ENCODE measurements at places on chromosomes 6 and 20.
A peak's percentile ranks its signal among the peaks of the same experiment; 100 is the strongest.

DNA sequence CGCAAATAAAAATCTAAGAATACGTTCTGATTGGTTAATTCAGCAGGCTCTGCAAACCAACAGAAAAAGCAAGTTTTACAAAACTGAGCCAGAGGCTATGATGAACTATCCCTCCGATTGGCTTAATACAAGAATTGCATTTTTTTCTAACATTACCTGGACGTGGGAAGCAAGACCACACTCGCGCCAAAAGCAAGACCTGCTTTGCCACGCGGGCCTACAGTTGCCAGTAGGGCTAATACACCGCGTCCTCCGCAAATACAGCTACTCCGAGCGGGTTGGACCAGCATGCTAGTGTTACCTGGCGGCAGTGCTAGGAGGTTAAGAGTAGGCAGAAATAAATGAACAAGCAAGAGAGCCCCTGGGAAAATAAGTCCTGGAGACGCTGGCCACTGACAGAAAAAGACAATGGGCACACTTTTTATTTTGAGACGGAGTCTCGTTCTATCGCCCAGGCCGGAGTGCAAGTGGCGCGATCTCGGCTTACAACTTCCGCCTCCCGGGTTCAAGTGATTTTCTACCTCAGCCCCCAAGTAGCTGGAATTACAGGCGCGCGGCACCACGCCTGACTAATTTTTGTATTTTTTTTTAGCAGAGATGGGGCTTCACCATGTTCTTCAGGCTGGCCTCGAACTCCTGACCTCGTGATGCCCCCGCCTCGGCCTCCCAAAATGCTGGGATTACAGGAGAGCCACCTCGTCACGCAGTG is 131.9 kb upstream of the BTN3A2 start:
- peak; percentile 75 for DNase-seq

- no peak for DNase-seq
Observed at GRCh38 chr6:82874867-82875266, 190.8 kb downstream of the UBE3D start.

DNA sequence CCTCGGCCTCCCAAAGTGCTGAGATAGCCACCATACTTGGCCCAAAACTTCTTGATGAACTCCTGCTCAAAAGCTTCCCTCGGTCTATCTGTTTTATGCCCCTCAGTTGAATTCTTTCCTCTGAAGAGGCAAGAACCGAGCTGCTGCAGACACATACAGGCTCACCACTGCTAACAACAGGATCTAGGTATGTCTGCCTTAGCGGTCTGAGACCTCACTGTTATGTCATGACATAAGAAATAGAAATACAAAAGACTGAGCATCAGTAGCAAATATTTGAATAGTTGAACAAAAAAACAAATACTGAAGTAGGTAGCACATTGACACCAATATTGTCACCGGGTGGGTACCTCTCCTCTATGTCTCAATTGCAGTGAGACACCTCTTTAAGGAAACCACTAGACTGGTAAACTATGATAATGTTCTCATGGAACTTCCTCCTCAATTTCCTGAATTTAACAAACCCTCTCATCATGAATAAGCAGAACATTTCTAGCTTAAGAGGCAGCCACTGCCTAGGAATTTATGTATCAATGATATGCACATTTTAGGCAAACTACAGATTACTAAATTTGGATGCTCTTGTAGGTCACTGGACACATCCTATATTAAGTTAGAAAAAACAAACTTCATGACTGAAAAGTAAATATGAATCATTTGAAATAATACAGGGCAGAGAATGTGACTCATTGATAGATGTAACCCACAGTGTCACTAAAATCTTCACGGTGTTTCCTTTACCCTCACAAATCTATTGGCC is 9.4 kb upstream of the STXBP5 start:
- peak; percentile 71 for DNase-seq

GRCh38 chr6:167331565-167331964 is 6.7 kb downstream of the TTLL2 start:
- no peak for DNase-seq

- peak; percentile 91 for DNase-seq
Observed at GRCh38 chr6:2876210-2877056, 26.7 kb downstream of the SERPINB9 start.

GRCh38 chr6:4225161-4225872 is 89.9 kb upstream of the ECI2 start:
- DNase-seq = no peak

GRCh38 chr20:48288930-48289507 is 503.7 kb upstream of the SULF2 start:
- no peak for DNase-seq

DNA sequence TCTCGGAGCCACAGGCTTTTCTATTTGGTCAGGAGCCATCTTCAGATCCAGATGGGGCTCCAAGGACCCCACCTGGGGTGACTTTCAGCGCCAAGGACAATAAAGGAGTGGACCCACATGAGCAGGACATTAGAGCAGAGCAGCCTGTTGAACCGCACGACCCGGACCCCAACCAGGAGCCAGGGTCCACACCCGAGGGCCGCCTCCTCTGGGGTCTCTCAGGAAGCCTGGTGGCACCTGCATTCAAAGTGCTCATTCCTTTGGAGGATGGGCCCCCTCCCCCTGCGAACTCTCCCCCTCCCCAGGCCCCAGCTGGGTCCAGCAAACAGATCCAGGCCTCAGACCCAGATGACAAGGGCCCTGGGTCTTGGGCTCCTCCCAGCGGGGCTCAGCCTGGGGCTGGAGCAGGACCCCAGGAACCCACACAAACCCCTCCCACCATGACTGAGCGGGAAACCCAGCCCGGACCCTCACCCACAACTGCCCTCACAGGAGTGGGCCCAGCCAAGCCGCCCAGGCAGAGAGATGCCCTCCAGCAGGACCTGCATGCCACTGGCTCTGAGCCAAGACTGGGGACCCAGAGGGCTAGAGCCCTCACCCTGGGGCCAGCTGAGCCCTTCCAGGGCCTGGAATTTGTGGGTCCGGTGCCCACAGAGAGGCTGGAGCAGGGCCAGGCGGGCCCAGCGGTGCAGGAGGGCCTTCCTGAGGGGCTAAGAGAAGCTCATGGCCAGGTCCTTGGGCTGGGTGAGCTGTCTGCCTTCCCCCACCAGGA is 23.9 kb downstream of the RAB44 start:
- DNase-seq = no peak

GRCh38 chr6:40320947-40321346 is 266.2 kb downstream of the LRFN2 start:
- no peak for DNase-seq

GRCh38 chr20:58075586-58076345 is 152.7 kb downstream of the ANKRD60 start:
- no peak for DNase-seq

DNA sequence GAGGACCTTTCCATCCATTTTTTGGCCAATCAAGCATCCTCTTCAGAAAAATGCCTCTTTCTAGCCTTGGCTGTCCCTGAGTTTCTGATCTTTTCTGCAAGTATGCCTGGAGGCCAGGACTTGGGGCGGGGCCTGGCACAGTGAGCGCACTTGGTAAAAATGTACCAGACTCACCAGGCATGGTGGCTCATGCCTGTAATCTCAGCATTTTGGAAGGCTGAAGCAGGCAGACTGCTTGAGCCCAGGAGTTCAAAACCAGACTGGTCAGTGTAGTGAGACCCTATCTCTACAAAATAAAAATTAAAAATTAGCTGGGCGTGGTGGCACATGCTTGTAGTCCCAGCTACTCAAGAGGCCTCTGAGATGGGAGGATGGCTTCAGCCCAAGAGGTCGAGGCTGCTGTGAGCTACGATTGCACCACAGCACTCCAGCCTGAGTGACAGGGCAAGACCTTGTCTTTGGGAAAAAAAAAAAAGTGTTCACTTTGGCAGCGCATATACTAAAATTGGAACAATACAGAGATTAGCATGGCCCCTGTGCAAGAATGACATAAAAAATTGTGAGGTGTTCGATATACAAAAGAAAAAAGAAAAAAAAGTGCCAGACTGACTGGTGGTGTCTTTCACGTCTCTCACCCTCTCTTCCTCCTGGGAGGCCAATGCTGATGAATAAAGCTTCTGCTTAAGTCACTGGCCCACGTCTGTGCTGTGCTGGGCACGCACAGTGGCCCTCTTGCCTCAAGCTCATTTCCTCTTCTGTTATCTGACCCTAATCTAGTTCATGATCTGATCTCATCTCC is 18.1 kb upstream of the SLC9A8 start:
- DNase-seq = peak; percentile 65

DNA sequence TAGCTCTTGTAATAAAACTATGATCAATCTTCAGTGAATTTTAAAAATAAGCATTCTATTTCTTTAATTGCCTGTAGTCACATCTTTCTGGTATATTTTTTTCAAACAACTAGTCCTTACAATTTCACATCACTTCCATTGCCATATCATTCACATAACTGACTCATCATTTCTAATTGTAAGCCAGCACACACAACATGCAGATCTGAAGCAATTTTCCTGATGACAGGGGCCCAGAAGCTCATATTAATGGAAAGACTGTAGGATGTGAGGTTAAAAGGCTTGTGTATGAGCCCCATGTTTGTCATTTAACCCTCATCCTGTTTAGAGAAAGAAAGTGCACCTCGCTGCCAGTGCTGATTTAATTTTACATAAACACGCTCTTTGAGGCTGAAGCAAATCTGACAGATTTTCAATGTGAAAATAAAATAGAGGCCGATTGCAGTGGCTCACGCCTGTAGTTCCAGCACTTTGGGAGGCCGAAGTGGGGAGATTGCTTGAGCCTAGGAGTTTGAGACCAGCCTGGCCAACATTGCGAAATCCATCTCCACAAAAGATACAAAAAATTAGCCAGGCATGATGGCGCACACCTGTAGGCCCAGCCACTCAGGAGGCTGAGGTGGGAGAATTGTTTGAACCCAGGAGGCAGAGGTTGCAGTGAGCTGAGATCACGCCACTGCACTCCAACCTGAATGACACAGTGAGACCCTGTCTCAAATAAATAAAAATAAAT is 40.1 kb upstream of the LTV1 start:
- DNase-seq = no peak

DNA sequence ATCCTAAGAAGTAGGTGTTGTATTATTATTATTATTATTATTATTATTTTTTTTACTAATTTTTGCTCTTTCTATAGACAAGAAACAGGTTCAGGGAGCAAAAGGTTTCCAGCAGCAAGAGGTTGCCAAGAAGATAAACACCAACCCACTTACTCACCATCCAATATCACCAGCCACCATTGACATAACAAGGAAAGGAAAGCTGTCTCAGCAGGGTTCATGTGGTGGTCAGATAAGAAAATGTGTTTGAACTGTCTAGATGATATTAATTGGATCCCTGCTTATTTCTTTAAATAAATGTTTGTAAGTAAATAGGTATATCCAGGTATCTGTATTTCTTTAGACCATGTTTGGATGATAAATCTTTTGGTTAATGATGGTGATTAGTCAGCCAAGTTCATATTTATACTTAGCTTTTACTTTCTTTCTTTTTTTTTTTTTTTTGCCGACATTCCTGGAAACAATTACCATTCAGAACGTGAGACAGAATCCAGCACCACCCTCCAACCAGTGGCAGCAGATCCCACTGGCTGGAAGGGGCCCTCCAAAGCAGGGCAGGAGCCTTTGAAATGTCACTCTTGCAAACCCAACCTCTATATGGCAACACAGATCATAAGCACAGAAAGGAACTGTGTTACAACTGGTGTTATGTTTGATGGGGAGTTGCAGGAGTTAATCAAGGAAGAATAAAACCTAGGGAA is 139.2 kb upstream of the ECI2 start:
- no peak for DNase-seq

GRCh38 chr6:20024316-20024673 is 187.1 kb downstream of the ID4 start:
- DNase-seq = no peak

DNA sequence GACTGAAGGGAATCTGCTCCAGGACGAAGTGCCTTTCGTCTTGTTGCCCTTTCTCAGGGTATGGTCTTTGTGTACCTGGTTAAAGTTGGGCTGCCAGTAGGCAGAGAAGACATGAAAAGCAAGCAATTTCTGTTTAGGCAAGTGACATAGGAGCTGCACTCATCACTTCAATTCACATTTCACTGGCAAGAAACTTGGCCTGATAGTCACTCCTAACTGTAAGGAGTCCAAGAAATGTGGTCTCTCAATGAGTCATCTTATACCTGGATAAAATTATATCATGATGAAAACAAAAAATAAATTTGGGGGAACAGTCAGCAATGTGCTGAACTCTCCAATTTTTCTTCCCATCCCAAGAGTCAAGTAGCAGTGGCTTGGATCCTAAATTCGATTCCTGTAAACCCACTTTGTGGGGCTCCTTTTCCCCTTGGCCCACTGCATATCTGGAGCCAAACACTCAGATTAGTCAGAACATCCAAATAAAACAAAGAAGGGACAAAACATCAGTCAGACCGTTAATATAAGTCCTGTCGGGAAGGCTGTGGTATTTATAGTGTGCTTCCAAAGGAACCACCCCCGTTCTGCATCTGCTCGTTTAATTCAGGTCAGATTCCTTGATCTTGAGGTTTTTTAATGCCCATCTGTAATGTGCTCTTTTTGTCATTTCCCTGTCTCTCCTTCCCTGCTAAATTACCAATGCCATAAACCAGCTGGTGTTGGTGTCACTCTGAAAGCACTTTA is 5.0 kb upstream of the GABRR1 start:
- no peak for DNase-seq

GRCh38 chr6:54053881-54054391 is 57.3 kb upstream of the MLIP start:
- DNase-seq = peak; percentile 80

- DNase-seq = peak; percentile 61
Observed at GRCh38 chr6:80543598-80544222, 437.2 kb downstream of the BCKDHB start.

DNA sequence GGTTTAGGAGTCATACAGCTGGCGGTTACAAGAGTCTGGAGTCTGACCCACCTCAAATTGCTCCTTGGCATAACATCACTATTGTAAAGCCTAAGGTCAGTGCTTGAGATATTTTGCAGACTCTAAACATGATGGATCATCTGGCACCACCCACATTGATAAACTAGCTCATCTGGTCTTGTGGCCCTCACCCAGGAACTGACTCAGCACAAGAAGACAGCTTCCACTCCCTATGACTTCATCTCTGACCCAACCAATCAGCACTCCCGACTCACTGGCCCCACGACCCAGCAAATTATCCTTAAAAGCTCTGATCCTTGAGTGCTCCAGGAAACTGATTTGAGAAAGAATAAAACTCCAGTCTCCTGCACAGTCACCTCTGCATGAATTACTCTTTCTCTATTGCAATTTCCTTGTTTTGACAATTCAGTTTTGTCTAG is 115.9 kb downstream of the CD24 start:
- DNase-seq = peak; percentile 62

DNA sequence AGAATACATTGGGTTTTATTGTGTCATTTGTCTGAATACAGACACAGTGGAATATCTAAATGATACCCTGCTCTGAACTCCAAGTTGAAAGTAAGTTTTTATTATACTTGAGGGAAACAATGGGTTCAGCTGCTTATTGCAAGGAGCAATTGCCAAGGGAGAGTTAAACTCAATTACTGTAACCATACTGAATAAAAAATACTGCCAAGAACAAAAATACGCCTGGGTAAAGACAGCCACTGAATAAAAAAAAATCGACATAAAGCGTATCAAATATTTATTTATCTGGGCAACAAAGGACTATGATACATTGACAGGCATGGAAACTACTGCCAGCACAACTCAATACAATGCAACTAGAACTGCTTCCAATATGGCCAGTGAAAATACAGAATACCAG is 18.1 kb downstream of the TFAP2A start:
- DNase-seq = no peak
